Smooth muscle cell of the coronary artery (primary cell): ENCODE measurements at places on chromosomes 4 and X. TPM values are rescaled to one million over a fixed set of nuclear protein-coding genes. Genes with fewer than 3 reads are reported as not detected.

The CENPU gene
- total RNA-seq: 0.59 and 6.8 TPM in 2 replicates

The GAB1 gene
- total RNA-seq: 6.3 and 6.5 TPM in 2 replicates

The GLUD2 gene
- total RNA-seq: 0.68 and 2.5 TPM in 2 replicates

The FGF2 gene
- total RNA-seq: 17.8 and 44.6 TPM in 2 replicates

The APLN gene
- 0.83 and 24.2 TPM in 2 replicates for total RNA-seq

The PLK4 gene
- total RNA-seq: 0.82 and 3.1 TPM in 2 replicates

The AKAP14 gene
- not detected in 2 replicates for total RNA-seq
